ENCODE measurements at places on chromosomes 12 and 14.

GRCh38 chr12:22410486-22410885 lies 76.0 kb upstream of the ST8SIA1 start:
- DNase-seq = no peak

DNA sequence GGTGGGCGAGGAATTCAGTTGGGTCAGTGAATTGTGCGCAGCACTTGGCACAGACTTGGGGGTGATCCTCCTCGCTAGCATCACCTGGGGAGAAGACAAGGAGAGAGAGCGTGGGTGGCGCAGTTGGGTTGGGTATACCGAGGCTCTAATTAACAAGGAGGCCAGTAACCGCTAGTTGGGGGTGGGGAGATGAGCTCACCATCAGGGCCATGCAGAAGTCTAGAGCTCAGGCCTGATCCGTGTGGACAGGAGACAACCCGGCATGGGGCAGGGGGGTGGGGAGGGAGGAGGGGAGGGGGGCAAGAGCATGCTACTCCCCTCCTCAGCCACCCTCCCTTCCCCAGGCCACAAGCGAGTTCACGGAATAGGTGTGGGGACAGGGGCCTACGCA lies 580 bp downstream of the SALL2 start:
- DNase-seq = no peak

- DNase-seq = no peak
Observed at GRCh38 chr12:57620936-57621496, 9.8 kb downstream of the ARHGEF25 start.

DNA sequence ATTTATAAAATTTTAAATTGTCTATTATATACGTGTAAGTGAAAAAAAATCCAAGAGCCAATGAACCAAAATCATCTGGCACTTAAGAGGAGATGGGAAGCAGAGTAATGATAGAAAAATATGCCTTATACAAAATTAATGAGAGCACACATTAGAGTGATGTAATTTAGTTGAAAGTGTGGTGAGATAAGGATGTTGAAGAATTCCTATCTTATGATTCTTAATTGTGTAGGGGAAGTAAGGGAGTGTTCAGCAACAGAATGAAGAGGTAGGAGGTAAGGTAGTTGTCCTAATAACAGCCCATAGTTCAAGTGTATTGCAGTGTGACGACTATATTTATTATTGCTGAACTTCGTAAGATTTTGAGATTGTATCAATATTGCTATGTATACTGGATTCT lies 843.4 kb upstream of the FLRT2 start:
- no peak for DNase-seq
